IPS DF 19.7 (cell line): ENCODE measurements at places on chromosomes 4 and X.

- no peak for DNase-seq
These were observed 20.2 kb upstream of the RRAGB start for GRCh38 chrX:55697381-55697780.

- no peak for DNase-seq
These were observed 12.3 kb downstream of the SCARB2 start for GRCh38 chr4:76201276-76201675.

DNA sequence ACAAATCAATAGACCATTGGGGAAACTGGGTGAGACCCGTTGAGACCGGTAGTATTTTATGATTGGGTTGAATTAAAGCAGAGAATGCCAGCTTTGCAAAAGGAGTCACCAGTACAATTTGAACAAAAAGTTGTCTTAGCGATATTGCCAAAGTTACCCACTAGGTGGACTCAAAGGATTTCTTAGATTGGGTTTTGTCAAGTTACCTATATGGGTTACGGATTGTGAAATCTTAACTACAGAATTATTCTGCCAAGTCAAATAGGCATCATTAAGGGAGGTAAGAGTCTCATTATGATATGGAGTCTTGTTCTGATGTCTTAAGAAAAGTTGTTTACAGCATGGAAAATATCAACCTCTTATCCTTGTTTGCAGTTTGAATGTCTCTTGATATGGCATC lies 15.0 kb upstream of the CT47A1 start:
- DNase-seq: no peak

GRCh38 chr4:54937501-54937900 lies 187.9 kb downstream of the KDR start:
- DNase-seq: no peak

- no peak for DNase-seq
These were observed 40.8 kb upstream of the LEF1 start for GRCh38 chr4:108209489-108209888.

DNA sequence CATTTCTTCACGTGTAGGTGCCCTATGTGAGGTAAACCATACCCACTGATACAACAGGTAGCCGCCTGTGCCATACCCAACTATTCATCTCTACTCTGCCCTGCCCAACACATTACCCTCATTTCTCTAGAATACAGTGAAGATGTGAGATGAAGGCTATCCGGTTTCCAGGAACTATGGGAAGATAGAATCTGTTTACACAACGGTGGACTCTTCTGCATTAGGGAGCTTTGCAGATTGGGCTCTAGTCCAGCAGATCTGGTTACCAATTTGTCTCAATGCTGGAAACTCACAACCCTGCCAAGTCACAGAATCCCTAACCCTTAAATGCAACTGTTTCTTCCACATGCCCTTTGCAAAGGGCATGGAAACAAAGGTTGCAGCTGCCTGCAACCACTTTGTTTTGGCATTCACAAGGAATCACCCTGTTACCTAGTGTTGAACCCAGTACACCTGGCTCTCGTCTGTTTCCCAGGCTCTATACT lies 6.4 kb upstream of the SLAIN2 start:
- DNase-seq: no peak

GRCh38 chrX:70013466-70014381 lies 36.0 kb downstream of the AWAT2 start:
- no peak for DNase-seq
